Smooth muscle cell of the pulmonary artery (primary cell): ENCODE measurements at places on chromosomes 2 and 18. TPM values are rescaled to one million over a fixed set of nuclear protein-coding genes. Genes with fewer than 3 reads are reported as not detected.

The DCC gene
- 0.20 TPM in 1 of 2 replicates, not detected in the other for total RNA-seq

The PPM1G gene
- total RNA-seq = 59.6 and 68.3 TPM in 2 replicates

The OSBPL1A gene
- total RNA-seq = 29.3 and 38.6 TPM in 2 replicates

The LIMS4 gene
- total RNA-seq = 3.1 and 9.4 TPM in 2 replicates

The VIT gene
- 2.0 and 8.9 TPM in 2 replicates for total RNA-seq

The USP40 gene
- total RNA-seq = 36.9 and 38.5 TPM in 2 replicates

The ECEL1 gene
- total RNA-seq = 0.52 TPM in 1 of 2 replicates, not detected in the other

The PSMA8 gene
- total RNA-seq = not detected in 2 replicates

The MYL1 gene
- total RNA-seq = not detected in 2 replicates

The CHST9 gene
- total RNA-seq = not detected in 2 replicates

The EMX1 gene
- not detected in 2 replicates for total RNA-seq

The GALR1 gene
- total RNA-seq = not detected in 2 replicates

The ITGB6 gene
- 0.07 and 0.40 TPM in 2 replicates for total RNA-seq

The GREB1L gene
- total RNA-seq = 0.85 and 1.0 TPM in 2 replicates

The MYOM1 gene
- total RNA-seq = 2.5 and 4.3 TPM in 2 replicates

The CYP27C1 gene
- under 0.01 and 0.13 TPM in 2 replicates for total RNA-seq

The CCL20 gene
- total RNA-seq = 0.13 TPM in 1 of 2 replicates, not detected in the other

The DSG1 gene
- total RNA-seq = not detected in 2 replicates
